ENCODE measurements at places on chromosomes 7 and 10.
A peak's percentile ranks its signal among the peaks of the same experiment; 100 is the strongest.

GRCh38 chr10:81872206-81872862 lies 2.7 kb upstream of the NRG3 start:
- peak; percentile 1 for DNase-seq

GRCh38 chr7:72413886-72414285 lies 1.7 kb upstream of the CALN1 start:
- no peak for DNase-seq

DNA sequence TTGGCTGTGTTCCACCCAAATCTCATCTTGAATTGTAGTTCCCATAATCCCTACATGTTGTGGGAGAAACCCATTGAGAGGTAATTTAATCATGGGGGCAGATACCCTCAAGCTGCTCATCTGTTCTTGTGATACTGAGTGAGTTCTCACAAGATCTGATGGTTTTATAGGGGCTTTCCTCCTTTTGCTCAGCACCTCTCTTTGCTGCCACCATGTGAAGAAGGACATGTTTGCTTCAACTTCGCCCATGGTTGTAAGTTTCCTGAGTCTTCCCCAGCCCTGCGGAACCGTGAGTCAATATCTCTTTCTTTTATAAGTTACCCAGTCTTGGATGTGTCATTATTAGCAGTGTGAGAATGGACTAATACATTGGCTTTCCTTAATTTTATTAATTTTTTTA lies 527.8 kb downstream of the MDFIC start:
- peak; percentile 59 for DNase-seq

GRCh38 chr7:80249619-80250295 lies 115.1 kb downstream of the GNAI1 start:
- no peak for DNase-seq

GRCh38 chr10:132516771-132517725 lies 20.5 kb upstream of the INPP5A start:
- DNase-seq, result no peak

DNA sequence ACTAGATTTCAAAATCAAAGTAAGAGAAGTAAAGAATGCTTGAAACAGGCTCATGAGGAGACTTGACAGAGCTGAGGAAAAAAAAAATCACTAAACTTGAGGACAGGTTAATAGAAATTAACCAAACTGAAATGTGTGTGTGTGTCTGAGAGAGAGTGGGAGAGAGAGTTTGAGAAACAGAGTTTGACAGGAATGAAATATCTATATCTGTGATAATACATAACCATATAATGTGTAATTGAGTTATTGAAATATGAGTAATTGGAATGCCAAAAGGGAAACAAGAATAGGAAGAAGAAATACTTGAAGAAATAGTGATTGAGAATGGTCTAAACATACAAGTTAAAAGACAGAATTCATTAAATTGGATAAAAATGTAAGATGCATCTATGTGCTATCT lies 268.0 kb upstream of the CHRM2 start:
- no peak for DNase-seq

DNA sequence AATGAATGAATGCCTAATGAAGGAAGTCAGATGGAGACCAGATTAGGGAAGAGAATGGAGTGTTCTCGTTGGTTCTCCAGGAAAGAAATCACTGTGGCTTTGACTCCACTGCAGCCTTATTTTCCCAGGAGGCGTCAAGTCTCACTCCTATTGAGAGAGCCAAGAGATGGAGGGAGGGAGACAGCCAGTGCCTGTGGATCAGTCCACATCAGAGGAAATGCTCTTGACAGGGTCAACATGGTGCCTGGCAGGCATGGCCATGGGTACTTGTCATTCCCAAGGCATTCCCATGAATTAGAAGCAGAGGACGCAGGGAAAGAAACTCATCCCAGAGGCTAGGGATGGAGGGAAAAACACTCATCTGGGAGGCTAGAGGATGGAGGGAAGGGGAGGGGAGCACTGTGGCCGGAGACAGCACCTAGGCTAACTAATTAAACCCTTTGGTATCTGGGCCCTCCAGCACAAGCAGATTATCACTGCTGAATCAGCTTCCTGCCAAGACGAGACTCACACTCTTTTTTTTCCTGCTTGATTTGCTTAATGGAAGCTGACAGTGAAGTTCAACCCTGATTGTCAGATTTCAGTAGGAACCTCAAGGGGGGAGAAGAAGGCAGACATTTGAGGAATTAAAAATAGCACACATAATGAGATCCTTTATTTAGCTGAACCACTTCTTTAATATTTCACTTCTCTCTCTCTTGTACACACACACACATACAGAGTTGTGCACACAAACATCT lies 1233.2 kb upstream of the AUTS2 start:
- no peak for DNase-seq

GRCh38 chr7:7883394-7883793 lies 85.2 kb upstream of the GLCCI1 start:
- DNase-seq, result no peak

- peak; percentile 34 for DNase-seq
Observed at GRCh38 chr7:96996111-96996957, 9.0 kb upstream of the DLX6 start.

GRCh38 chr10:7199152-7199760 lies 211.6 kb downstream of the SFMBT2 start:
- DNase-seq, result no peak

GRCh38 chr10:48194830-48195229 lies 79.7 kb downstream of the FRMPD2 start:
- DNase-seq, result no peak

Measured in NCI-H524 (cell line).